Stimulated activated CD4-positive, alpha-beta T cell treated with anti-CD3 and anti-CD28 coated beads, Interleukin-2, amount 100 ng/mL, for 24 hours (primary cell): ENCODE measurements at places on chromosomes 16 and 17.

DNA sequence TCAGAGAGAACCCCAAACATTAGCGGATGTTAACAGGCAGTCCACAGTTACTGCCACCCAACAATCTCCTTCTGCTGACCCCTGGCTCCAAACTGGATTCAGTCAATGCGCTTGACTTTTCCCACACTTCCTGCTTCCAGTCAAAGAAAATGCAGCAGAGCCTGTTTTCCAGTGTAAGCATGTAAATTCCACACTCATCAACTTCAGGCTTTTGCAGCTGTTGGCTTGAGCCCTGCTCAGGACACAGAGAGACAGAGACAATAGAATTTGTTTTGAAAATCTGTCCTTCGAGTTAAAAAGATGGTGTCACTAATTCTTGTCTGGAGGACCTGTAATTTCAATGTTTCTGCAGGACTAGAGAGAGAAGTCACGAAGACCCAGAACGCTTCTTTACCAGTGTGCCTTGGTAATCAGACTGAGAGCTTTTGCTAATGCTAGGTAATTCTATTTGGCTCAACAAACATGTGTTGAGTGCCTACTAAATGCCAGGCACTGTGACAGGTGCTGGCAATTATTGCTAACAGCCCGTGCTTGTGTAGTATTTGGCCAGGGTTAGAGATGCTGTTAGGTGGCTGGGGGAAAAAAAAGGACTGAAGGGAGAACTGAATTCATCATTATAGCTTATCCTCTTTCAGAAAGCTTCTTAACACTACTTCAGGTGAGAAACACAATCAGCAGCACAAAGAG, 32.5 kb downstream of the HOXB1 start:
- DNase-seq, result no peak

DNA sequence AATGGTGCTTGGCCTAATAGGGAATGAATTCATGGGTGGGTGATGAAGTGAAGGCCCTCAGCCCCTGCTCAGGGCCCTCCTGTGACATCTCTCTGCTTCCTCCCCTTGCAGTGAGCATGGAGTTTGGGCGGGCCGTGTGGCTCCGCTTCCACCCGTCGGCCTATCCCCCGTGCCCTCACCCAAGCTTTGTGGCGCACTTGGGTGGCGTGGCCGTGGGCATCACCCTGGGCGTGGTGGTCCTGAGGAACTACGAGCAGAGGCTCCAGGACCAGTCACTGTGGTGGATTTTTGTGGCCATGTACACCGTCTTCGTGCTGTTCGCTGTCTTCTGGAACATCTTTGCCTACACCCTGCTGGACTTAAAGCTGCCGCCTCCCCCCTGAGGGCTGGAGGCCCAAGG, 21.1 kb downstream of the C17orf75 start:
- no peak for DNase-seq

DNA sequence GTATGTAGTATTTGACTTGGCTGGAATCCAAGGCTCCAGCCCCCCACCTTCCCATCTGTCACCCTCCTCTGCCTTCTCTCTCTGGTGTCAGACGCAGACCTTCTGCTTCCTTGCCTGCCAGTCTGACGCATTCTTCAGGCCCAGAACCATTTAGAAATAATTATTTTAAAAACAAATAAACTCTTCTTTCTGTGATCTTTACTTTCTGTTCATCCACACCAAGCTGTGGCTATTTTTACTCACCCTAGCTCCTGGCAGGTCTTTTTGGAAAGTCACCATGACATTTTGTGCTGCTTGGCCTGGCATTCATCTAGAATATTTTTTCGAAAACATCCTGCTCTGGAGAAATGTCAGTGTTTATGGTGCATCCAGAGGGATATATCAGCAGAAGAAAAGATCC, 330.7 kb upstream of the ASIC2 start:
- DNase-seq, result no peak

DNA sequence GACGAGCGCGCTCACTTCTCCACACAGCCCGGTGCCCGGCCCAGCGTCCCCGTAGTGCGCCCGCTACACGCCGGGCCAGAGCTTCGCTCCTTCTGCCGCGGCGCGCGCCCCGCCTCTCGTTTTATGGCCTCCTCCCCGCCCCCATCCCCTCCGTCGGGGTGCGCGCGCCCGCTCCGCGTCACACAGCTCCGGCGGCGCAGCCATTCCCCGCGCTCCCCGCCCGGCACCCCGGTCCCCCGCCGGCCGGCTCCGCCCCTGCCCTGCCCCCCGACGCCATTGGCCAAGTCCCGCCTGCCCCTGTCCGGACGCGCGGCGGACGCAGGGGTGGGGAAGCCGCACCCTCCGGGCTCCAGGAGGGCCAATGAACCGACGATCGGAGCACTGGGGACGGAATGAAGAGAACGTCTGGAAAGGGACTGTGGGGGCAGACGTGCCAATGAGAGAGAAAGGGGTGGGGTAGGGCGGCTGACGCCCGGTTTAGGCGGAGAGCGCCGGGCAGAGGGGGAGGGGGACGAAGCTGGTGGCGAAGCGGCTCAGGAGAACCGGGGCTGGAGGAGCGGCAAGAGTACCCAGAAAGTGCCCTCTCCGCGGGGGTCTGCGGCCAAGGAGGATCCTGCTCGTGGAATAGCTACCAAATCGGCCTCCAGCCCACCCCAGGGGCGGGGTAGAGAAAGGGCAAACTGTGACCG, at the start of gene TOB1:
TSS of gene TOB1 (minus strand) at position 94 of the 689 bp plus-strand sequence. CDS start 2,337 bp downstream, outside the sequence.
- DNase-seq, result peak; percentile 97

GRCh38 chr17:48526608-48527546, 3.9 kb downstream of the HOXB1 start:
- no peak for DNase-seq

DNA sequence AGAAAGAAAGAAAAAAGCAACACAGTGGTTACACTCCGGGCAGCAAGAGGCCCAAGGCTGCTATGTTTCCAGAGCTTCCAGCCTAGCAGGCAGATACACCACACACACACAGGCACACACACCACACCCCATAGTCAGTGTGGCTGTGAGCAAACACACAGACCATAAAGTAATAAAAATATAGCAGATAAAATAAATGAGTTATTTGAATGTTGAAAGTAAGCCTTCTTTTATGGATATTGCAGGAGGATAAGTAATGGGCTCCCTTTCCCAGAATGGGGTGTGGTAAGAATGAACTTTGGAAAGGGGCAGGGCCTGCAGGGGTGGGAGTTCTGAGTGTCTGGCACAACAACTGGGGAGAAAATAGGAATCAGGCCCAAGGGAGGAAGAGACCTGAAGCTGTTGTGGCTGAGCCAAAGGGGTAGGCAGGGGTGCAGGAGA, 4.8 kb upstream of the CDK5RAP3 start:
- DNase-seq, result no peak

DNA sequence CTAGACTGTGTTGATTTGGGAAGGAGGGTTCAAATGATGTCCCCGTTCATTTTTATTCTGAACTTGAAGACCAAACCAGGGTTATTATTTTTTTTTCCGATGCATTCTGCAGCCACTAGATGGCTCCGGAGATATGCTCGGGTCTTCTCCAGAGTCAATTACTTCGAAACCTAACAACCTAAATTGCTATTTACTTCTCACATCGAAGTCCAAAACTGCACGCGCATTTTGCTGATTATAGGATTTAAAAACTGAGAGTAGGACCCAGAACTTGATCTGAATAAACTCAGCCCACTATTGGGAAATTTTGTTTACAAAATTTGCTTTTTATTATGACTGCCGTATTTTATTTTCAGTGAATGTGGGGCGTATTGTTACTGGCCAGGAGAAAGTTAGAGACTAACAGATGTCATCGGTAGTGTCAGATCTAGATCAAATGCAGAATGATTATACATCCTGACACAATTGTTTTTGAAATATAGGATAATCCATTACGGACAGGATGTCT, 263.8 kb downstream of the HS3ST3A1 start:
- DNase-seq, result no peak

DNA sequence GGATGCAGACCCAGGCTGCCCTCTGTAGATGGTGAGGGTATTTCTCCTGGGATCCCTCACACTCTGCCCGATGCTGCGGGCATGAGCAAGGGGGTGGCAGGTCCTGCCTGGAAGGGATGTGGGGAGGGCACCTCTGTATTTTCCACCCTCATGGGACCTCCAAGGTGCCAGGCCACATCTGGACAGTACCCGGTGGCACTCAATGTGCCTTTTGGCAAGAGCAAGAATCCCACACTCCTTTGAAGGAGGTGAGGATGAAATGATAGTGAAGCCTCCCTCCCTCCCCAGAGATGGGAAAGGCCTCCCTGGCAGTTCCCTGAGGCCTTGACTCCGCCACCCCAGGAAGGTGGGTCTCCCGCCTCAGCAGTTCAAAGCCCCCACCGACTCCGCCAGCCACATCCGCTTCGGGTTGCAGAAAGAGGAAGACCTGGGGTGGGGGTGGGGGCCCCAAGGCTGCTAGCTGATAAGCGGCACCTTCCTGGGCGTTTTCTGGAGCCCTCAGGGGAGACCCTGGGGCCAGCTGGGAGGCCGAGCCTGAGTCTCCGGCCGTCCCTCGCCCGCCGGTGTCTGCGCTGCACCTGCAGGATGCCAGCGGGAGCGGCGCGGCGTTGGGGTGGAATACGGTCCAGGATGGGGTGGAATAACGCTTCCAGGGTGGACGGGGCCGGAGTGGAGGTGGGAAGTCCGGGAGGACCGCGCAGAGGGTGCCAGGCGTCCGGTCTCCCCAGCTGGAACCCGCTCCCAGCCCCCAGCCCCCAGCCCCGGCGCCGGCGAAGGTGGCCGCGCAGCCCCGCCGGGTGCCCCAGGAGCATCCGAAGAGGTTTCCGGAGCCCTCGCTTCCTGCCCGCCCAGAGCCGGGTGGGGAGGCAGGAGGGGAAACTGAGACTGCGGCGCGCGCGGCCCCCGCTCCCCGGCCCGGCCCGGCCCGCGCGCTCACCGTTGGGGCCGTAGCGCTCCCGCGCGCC, 718 bp downstream of the ATP2A3 start:
- DNase-seq, result peak; percentile 58

GRCh38 chr17:41849251-41849990, 11.8 kb downstream of the KLHL10 start:
- DNase-seq, result no peak

GRCh38 chr16:85524630-85525419, 88.3 kb upstream of the GSE1 start:
- DNase-seq, result no peak

DNA sequence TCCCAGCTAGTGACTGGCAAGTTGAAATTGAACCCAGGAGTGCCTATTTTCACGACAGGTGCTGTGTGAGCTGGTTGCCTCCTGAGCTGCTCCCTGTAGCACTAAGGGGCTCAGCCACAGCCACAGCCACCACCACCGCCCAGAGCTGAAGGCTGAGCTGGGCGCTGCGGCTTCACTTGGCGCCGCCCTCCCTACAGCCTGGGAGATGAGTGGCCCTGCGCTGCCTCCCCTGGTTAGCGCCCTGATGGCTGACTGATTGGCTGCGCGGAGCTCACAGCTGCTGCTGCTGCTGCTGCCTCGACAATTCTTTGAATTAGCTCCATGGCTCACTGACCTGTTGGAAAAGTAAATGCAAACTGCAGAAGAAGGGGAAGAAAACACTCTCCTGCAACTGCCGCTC, 91.8 kb upstream of the TMEM132E start:
- no peak for DNase-seq

GRCh38 chr17:3916825-3917224, 560 bp upstream of the P2RX1 start:
- DNase-seq, result no peak

- no peak for DNase-seq
These were observed 9.2 kb downstream of the SLC13A2 start for GRCh38 chr17:28482551-28483199.

DNA sequence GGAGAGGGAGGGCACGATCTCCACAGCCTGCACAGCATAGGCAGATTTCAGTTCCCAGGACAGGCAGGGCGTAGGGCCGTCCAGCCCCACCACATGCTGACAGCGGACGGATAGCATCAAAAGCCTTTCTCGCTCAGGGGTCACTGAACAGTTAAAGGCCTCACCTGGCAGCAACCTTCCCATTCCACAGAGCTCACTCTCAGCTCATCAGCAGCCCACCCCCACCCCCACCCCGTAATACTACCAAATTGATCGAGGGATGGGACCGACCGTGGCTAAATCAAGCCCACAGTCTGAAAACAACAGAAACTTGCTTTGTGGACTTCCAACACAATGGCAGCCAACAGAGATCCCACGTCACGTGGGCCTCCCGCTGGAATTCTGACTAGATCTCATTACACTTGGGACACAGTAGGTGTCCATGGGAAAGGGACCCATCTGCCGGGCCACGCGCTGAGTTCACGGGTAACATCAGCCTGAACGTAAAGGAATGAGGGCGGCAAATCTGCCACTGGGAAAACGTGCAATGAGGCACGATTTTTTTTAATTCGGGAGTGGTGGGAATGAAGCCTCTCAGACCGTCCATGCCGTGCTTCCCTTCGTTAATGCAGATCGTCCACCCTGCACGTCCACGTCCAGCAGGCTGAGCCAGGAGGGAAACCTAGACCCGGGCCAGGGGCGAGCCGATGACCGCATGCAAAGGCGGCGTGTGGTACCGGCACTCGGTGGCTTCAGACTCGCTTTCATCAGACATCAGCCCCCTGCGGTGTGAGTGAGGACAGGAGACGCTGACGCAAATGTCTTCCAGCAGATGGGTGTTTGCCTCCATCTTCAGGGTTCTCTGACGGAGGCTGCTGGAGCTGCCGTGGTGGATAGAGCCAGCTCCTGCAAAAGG, 92.1 kb downstream of the TBC1D16 start:
- no peak for DNase-seq

DNA sequence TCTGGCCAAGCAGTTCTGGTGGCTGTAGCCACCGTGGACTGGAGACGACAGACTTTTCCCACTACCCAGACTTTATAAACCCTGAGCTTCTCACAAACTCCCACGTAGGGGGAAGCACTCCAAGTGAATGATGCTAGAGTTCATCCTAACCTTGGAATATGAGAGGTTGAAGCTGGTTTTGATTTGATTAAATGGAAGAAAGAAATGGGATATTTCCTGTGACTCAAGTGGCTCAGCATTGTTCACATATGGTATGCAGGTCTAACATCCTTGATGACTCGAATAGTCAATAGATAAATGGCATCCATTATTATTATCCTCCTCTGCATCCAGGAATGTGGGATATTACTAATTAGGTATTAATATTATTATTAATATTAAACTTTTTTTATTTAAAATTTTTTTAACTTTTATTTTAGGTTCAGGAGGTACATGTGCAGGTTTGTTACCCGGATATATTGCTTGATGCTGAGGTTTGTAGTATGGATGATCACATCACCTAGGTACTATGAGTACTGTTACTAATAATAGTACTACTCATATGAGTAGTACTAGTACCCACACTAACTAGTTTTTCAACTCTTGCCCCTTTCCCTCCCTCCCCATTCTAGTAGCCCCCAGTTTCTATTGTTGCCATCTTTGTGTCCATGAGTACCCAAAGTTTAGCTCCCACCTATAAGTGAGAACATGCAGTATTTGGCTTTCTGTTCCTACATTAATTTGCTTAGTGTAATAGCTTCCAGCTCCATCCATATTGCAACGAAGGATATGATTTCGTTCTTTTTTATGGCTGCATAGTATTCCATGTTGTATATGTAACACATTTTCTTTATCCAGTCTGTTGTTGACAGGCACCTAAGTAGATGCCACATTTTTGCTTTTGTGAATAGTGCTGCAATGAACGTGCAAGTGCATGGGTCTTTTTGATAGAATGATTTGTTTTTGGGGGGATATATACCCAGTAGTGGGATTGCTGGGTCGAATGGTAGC, 22.9 kb downstream of the PIK3R6 start:
- no peak for DNase-seq

GRCh38 chr17:80187090-80187489, 17.3 kb downstream of the CARD14 start:
- no peak for DNase-seq

- peak; percentile 98 for DNase-seq
These were observed at the start of gene SLC16A13 for GRCh38 chr17:7035591-7036368. TSS of gene SLC16A13 (plus strand) at chr17:7036015. CDS start at chr17:7036383, 368 bp downstream.

GRCh38 chr16:26335236-26335853, 643.6 kb downstream of the HS3ST4 start:
- no peak for DNase-seq
